ENCODE measurements at places on chromosomes 13 and 19. TPM values are rescaled to one million over a fixed set of nuclear protein-coding genes. Genes with fewer than 3 reads are reported as not detected.

Gene TSSK6
- 9.7 TPM for total RNA-seq

Gene TUBA3C
- total RNA-seq, result not detected

Gene MISP
- total RNA-seq, result not detected

Gene ZNF628
- total RNA-seq, result 9.1 TPM

Gene RNF113B
- not detected for total RNA-seq

Gene ARL11
- 0.50 TPM for total RNA-seq

Gene GJB2
- not detected for total RNA-seq

Gene C19orf38
- total RNA-seq, result 0.49 TPM

Gene ZNF71
- 8.2 TPM for total RNA-seq

Gene F7
- total RNA-seq, result not detected

Gene ACER1
- total RNA-seq, result 1.3 TPM

Gene ZNF221
- total RNA-seq, result 3.2 TPM

Gene RFX1
- 17.4 TPM for total RNA-seq

Gene CPT1C
- 1.5 TPM for total RNA-seq

Gene ZNF575
- 11.0 TPM for total RNA-seq

Gene DAND5
- total RNA-seq, result not detected

Gene SEMA6B
- 2.4 TPM for total RNA-seq

Gene ATP4A
- total RNA-seq, result not detected

Gene SSC5D
- 0.20 TPM for total RNA-seq

Gene CLEC11A
- 1.2 TPM for total RNA-seq

Gene KIR3DL1
- total RNA-seq, result not detected

Gene FCGBP
- 79.4 TPM for total RNA-seq

Gene SLC7A10
- not detected for total RNA-seq
